Activated CD8-positive, alpha-beta memory T cell treated with anti-CD3 and anti-CD28 coated beads for 24 hours (primary cell): ENCODE measurements at places on chromosomes 6 and 20.
A peak's percentile ranks its signal among the peaks of the same experiment; 100 is the strongest.

GRCh38 chr20:60144404-60144803 is 186.2 kb downstream of the CDH26 start:
- DNase-seq, result no peak

- DNase-seq, result peak; percentile 89
Observed at GRCh38 chr6:34791701-34792604, at the start of gene BLTP3A. BLTP3A (plus strand) TSS chr6:34792083; CDS start chr6:34792251, 168 bp downstream.

DNA sequence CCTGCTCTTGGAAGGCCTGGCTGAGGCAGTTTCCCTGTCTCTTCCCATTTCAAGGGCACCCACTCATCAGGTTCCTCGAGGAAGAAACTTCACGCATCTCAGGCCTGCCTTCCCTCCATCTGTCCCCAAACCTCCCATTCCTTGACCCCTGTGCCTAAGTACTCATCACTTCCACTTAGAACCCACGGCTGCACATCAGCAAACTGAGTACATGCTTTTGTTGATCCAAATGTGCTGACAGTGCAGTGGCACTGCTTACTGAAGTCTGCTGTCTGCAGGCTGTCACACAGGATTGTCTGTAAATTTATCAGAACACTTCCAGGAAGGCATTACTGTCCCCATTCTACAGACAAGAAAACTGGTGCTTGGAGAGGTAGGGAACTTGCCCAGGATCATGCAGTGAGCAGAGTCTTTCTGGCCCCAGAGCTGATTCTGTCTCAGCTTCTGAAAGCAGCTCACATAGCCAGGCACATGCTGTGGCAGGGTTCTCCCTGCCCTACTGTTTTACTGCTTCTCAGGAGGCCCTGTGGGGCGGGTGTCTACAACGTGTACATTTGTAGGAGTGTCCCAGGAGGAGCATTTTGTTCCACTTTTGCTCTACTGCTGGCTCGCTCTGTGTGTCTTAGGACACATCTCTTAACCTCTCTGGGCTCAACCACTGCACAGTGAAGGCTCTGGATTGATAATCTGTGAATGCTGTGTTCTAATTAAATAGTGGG is 64.2 kb upstream of the XRN2 start:
- DNase-seq, result no peak

- no peak for DNase-seq
Observed at GRCh38 chr6:27604986-27605385, 132.1 kb upstream of the ZNF184 start.

DNA sequence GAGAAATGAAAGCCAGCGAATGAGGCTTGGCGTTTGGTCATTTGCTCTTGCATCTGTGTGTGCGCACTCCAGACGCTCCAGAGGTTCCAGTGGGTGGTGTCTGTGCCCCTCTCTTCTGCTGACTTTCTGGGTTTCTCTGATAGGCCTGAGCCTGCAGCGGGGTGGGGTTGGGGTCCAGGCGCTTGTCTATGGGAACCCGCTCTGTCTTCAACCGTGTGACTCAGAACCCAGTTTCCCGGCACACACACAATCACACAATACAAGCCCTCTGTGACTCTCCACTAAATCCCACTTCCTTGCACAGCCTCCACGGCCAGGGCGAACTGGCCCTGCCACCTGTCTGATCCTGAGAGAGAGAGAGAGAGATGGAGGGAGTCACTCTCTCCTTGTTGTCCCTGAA is 24.6 kb downstream of the RBM38 start:
- DNase-seq, result no peak

DNA sequence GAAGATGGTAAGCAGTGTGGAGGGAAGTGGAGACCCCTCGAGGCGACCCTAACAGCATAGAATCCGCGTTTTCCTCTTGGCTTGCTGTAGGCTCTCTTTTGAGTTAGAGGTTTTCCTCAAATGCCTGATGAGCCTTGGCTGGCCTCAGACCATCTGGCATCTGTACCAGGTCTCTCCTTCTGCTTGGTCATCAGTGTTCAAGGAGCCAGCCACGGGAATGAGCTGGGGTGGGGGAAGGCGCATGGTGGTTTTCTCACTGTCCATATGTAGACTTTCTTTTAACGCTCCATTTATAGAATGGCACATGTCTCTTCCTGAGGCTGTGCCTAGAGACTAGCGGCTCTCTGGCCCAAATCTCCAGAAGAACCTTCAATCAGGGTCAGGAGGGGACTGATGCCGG is 8.1 kb upstream of the GUCA1A start:
- DNase-seq, result no peak

DNA sequence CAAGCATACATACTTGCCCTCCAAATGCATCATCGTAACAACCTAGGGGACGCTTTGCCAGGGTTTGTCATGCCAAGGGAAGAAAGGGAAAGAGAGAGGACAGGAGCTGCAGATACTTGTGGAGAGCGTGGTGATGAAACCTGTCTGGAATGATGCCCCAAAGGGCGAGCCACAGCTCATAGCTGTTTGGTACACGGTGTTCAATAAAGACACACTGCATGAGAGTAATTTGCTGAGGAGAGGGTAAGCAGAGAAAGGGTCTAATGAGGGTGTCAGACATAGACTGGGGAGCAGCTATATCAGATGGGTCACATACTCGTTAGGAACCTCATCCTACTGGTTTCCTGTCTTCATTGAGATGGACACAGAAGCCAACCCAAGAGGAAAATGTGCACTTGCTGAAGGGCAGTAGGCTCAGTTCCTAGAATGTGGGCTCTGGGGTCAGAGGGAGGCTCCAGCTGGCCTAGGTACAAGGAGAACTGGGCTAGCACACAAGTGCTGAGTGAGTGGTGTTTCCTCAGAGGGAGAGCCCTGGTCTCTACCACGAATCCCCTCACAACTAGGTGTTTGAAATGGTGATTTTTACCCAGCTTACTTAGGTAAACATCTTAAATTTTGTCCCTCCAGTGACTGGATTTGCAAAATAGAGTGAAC is 5.2 kb upstream of the FOXO3 start:
- DNase-seq, result no peak

GRCh38 chr6:25645916-25646315 is 6.1 kb upstream of the SCGN start:
- no peak for DNase-seq

GRCh38 chr6:13259393-13259792 is 68.9 kb downstream of the TBC1D7 start:
- no peak for DNase-seq

- no peak for DNase-seq
Observed at GRCh38 chr6:138160329-138161087, 1.2 kb upstream of the ARFGEF3 start.

DNA sequence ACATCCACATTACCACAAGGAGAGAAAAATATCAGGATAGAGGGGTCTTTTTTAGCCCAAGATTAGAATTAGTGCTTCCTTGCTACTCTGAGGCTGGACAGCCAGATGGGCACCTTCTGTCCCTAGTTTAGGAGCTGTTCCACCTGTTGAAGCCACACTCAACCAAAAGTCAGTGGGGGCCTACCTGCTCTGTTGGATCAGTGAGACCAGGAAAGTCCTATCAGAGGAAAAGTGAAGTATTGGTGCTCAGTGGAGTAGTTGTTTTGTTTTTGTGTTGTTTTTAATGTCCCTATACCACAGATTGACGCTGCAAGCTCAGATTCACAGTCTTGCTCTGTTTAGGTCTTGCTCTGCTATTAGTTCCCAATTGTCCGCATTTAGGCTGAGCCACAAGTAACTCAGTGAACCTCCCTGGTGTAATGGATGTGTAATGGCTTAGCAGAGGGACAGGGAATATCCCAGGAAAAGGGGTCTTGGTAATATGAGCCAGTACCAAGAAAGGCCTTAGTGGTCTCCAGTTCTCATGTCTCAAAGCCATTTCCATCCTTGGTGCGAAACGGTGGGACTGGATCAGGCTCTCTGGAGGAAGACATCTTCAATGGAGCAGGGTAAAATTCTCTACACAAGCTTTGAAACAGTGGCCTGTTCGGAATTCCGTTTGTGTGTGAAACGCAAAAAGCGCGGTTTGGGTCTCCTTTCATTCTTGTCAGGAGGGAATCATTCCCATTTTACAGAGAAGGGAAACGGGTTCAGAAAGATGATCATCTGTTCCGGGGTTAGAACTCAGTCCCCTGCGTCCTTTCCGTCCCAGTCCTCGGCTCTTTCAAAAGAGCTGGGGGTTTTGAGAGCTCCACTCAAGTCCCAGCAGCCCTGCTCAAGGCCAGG is 631 bp upstream of the PABPC1L start:
- no peak for DNase-seq

- no peak for DNase-seq
Observed at GRCh38 chr20:20820104-20820503, 107.7 kb upstream of the RALGAPA2 start.

DNA sequence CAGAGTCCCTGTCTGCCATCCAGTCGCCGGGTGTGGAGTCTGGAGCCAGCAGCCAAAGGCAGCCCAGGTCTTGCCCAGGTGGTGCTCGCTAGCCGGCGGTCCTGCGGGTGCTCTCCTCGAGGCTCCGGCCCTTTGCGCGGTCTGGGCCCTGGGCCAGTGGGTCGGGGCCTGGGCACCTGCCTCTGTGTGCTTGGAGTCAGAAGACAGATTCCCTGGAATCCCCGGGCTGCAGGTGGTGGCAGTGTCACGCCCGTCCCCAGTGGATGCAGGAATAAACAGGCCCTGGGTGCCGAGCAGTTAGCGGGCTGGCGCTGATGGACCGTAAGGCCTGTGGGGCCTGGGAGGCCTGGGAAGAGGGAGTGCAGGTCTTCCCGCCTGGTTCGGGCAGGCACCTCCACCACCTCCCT is 5.3 kb downstream of the SS18L1 start:
- DNase-seq, result no peak

GRCh38 chr20:48703107-48703506 is 124.7 kb downstream of the PREX1 start:
- no peak for DNase-seq

DNA sequence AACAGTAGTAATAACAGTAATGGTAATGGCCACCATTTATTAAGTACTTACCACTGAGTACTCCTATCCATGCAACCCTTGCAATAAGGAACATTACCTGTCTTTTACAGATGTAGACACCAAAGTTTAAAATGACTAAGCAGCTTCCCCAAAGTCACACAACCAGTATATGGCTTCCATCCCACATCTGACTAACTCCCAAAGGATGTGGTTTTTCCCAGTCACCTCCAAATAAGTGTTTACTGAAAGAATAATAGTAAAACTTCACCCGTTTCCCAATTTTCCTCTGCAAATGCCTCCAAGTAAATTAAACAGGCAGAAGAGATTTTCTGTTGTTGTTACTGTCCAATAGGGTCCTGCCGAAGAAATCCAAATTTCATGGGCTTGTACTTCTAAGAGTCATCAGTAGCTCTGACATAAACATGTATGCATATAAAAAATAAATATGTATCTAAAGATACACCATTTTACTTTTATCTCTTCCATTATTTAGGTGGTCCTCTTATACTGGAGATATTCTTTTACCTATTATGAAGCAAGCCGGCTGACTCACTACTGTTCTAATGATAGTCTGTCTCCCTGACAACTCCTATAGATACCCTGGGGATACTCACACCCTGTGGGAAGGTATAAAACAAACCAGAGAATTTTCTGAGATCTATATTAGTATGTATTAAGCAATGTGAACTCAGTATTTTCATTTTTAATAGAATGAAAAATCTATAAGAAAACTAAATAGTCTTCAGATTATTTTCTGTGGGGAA is 77.9 kb upstream of the ID4 start:
- DNase-seq, result no peak

DNA sequence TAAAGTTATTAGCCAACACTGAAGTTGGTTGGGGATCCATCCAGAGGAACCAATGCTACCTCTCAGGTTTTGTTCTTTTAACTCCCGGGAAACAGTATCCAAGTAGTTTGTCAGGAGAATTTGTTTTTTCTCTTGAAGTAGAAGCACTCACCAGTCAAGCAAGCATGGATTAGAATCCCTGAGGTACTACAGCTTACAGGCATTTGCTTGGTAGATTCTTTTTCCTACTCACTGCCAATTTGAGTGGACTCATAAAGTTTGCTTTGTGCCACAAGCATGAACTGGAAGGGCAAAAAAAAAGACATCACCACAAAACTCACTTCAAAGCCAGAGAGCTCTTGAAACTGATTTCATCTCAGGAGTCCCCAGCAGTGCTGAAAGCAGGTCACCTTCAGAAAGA is 167.4 kb downstream of the MBOAT1 start:
- no peak for DNase-seq

- no peak for DNase-seq
Observed at GRCh38 chr6:1678201-1678600, 68.5 kb downstream of the FOXC1 start.

GRCh38 chr6:133959667-133960368 is 6.8 kb downstream of the TBPL1 start:
- DNase-seq, result no peak

DNA sequence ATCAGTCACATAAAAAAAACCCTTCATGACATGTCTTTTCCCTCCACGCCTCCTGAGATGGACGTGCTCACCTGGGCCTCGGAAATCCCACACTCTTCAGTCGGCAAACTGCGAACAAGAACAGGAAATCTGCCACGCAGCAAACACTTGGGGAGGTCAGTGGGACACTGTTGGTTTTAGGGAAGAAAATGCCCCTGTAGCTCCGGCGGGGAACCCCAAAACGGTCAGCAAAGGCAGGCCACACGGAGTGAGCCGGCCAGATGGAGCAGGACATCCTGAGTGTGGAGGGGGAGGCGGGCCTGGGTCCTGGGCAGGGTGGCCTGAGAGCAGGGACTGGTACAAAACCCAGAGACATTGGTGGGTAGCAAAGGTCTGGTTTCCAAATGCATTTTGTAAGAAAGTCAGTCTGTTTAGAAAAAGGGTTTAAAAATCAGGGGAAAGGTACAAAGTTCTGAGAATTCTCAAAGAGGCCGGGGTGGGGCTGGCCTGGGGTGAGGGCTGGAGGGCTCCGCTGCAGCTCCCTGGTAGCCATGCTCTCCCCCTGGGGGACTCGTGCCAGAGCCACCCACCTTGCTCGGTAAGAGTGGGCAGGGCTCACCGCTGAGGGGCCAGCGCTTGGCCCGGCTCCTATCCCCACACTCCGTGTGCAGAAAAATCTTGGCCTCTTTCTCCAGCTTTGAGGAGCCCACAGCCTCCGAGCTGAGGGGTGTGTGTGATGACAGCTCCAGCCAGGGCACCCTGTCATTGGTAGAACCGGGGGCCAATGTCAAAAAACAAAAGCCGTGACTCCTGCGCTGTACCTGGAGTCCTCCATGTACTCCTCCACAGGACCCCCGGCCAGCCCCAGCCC is 5.2 kb downstream of the SLC2A4RG start:
- no peak for DNase-seq

- no peak for DNase-seq
Observed at GRCh38 chr6:121274666-121275295, 59.5 kb downstream of the TBC1D32 start.

DNA sequence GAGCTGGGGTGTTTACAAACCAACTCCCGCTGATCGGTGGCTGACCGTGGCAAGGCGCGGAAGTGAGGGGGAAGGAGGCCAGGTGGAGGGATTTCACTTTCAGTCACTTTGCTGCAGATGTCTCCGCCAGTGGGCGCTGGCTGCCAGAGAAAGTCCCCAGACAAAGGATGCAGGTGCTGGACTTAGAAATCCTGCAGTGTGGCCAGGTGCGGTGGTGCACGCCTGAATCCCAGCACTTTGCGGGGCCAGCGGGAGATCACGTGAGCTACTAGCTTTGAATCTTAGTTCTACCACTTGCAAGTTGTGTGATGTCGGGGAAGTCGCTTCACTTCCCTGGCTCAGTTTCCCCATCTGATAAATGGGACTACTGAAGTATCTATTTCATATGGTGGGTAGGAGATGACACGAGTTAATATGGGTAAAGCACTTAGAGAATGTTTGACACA is 180.4 kb downstream of the ZNF217 start:
- DNase-seq, result peak; percentile 72
